ENCODE measurements at places on chromosomes 1 and 21.

DNA sequence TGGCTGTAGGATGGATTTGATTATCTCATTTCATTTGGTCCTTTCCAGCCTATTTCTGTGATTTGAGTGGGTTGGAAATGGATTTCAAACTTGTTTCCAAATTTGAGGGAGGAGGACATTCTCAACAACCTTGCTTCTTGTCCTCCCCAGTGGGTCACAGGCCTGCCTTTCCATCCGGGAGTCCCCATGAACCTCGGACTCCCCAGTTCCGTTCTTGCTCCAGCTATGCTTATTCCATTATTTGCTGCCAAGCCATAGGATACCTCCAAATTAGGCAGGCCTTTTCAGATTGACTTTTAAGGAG, 97.8 kb downstream of the DUSP10 start:
- no peak for DNase-seq

GRCh38 chr1:96388421-96389310, 332.9 kb upstream of the PTBP2 start:
- no peak for DNase-seq

GRCh38 chr1:233045588-233045987, 95.2 kb downstream of the NTPCR start:
- DNase-seq, result no peak

DNA sequence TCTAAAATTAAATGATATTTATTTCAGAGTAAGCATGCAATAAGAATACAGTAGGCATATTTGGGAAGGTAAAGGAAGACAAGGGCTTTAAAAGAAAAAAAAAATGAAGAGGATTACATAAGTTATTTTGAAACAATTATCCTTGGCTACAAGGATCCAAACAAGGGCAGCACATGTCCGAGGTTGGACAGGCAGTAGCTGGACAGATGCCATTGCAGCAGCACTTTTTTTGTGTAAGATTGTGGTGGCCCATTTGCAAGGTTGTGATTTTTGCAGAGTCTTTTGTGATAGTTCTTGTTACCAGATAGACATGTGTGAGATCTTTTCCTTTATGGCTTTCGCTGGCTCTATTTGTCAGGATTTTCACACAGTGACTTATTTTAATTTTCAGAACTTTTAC, 89.4 kb upstream of the COG2 start:
- DNase-seq, result no peak

DNA sequence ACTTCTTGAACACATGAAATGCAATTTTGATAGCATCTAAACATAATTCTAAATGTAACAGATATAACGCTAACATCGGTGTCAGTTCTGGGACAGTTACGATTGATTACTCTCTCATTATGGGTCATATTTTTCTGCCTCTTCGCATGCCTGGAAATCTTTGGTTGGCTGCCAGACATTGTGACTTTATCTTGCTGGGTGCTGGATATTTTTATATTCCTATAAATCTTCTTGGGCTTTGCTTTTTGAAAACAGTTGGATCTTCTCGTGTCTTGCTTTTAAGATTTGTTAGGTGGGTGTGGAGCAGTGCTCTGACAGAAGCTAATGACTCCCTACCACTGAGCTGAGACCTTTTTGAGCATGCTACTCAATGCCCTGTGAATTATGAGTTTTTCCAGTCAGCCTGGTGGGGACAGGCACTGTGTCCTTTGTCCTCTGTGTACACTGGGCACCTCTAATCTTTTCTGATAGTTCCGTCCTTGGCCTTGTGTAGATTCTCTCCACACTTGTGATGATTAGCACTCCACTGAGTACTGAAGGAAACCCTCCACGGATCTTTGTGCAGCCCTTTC, 28.0 kb upstream of the EDARADD start:
- no peak for DNase-seq

DNA sequence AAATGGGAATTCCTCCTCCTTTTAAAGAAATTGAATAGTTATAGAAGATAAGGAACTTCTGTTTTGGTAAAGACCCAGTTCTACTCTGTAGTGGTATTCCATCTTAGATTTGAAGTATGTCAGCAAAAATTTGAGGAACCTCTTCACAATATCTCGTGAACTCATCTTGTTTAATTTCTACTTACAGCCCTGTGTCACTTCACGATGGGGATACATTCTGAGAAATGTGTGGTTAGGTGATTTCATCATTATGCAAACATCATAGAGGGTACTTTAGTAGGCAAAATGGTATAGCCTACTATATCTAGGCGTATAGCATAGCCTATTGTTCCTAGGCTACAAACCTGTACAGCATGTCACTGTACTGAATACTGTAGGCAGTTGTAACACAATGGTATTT, 36.0 kb downstream of the ALG6 start:
- no peak for DNase-seq

DNA sequence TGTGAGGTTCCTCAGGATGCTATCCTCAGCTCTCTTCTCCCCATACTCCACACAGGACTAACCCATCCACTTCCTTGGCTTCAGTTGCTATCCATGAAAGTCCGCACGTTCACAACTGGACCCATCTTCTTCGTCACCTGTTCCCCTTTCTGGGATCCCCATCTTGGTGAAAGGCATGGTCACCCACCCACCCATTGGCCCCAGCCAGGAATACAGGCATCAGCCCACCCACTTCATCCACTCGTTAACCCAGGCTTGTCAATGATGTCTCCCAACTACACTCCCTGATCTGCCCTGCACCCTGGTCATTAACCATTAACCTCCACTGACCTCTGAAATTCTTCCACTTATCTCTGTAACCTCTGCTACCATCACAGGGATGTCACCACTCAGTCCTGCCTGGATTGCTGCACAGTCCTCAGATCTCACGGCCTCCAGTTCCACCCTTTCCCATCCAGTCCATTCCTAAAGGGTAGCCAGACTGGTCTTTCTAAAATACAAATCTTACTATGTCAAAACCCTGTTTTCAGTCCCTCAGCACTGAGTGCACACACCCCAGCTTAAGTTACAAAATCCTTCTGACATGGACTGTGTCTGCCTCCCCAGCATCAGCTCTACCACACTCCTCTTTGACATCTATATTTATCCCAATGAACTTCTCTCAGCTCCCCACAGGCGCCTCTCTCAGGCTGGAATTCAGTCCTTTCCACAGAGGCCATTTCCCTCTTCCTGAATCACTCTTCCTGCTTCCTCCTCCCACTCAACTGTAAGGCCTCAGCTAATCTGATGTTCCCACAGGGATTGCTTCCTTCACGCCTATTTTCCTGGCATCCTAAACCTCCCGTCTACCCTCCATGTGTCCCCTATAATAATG, 10.4 kb downstream of the PGLYRP4 start:
- no peak for DNase-seq

DNA sequence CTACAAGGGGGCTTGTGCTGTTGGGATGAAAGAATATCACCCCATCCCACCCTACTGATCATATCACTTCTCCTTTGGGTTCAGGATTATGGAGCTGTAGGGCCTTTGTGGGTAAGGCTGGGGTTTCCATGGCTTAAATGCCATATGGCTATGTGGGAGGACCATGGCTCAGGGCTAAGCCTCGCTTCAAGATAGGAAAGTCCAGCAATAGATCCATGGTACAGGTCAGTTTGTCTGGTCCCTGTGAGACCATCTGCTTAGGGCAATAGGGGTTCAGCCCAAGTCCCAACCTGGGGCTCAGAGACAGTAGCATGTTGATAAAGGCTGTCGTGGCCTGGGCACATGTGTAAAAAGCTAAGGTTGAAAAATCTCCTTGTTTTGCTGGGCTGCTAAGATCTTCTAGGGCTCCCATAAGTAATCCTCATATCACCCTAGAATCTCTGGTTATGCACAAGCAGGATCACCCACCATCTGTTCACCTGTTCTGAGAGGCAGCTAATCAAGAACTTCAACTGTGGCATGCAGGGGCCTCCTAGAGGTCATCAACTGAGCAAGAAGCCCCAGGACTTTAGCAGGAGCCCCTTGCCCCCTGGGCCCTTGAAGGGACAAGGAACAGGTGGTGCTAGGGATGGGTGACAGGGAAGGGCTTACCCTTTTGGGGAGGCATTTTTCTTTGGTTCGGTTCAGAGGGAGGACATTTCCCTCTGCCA, 66.5 kb downstream of the UBE2T start:
- DNase-seq, result no peak

DNA sequence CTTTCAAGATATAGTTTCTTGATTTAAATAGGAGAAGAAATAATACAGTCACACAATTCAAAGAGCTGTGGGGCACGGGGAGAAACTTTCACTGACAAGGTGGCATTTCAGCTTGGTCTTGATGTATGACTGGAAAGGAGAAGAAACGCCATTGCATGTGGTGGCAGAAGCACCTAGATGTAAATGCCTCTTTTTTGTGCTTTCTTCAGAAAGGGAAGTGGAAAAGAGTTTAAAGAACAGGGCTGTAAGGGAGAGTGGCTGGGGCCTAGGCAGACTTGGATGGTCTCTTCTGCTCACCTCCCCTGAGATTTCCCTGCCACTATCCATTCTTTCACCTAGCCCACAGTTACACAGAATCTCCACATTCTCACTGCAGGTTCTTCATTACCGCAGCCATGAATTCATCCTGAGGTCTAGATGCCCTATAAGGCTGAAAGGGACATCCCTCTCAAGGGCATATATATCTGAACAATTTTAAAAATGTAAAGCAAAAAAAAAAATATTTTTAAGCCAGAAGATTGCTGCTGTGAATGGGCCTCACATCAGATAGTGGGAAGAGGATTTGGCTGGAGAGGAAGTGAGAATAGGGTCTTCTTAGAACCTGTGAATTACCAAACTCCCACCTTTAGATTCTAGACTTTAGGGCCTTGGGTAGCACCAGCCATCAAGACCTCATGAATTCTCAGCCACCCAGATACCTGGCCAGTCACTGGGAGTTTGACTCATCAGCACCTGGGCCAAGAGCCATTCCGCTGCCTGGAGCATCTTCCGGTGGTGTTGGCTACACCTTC, 23.4 kb downstream of the CACNA1E start:
- DNase-seq, result no peak

GRCh38 chr1:229835226-229835625, 209.2 kb downstream of the URB2 start:
- no peak for DNase-seq

DNA sequence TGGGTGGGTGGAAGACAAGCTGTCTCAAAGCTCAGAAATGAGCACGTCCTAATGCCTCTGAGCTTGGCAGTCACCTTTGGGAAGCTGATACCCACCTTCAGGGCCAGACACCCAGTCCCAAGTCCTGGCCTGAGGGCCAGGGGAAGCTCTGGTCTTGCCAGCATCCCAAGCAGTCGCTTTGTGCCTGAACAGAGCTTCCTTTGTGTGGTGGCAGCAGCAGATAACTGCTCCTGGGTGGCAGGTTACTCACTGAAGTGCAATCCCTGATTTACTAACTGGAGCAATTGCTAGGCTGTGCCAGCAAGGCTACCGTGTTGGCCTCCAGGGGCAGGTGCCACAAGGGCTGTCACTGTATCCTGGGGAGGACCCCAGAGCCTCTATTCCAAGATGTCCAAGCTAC, 40.4 kb upstream of the GRHL3 start:
- DNase-seq, result no peak

DNA sequence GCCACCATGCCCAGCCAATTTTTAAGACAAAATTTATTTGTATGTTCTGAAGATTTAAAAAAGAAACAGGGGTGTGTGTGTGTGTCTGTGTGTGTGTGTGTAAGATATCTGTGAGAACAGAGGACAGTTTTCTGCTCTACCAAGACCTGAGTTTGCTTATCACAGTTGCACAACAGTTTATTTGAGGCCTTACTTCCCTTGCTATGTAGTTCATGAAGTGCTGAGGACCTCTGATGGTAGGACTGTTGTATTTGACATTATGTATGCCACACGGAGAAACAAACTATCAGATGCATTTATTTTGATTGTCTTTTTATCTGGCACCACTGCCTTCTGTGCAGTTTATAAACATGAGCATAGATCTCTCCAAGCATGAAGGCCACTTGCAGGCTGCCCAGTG, 355.2 kb downstream of the PBX1 start:
- DNase-seq, result no peak

DNA sequence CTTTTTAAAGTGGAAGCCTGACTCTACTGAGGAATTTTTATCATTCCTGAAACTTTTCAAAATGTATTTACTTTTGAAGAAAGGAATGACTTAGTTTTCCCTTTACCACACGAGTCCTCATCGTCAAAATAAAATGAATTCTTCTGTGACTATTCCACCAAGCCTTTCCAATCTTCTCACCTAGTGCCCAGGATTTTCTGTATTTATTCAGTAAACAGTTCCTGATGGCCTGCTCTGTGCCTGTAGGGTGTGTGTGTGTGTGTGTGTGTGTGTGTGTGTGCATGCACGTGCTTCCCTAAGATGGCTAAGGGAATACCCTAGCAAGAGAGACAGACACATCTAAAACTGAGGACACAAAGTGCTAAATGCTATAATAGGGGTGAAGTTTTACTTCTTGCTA, 395.0 kb upstream of the USP24 start:
- DNase-seq, result no peak

DNA sequence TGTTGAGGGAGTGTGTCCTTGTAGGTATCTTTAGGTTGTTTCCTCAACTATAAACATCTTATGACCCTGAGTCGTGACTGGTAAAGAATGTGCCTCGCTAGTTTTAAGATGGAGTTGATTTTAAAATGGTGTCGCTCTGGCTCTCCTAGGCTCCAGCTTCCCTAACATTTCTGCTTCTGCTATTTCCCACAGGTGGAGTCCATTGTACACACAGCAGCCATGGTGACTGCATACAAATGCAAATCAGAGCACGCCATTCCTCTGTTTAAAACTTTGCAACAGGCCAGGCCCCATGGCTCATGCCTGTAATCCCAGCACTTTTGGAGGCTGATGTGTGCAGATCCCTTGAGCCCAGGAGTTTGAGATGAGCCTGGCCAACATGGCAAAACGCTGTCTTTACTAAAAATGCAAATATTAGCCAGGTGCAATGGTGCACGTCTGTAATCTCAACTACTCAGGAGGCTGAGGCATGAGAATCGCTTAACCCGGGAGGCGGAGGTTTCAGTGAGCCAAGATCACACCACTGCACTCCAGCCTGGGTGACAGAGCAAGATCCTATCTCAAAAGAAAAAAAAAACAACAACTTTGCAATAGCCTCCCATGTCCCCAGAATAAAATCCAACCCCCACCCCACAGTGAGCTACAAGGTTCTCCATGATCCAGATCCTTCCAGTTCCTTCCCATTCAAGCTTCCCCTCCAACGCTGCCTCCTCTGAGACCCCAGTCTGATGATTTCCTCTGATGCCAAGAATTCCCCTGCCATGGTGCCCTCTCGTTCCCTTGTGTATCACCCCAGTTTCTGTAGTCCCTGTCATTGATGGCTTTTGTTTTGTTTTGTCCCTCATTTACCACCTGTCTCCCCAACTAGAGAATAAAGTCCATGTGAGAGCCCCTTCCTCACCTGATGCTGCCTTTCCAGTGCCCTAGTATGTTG, 36.9 kb upstream of the KLHDC7A start:
- DNase-seq, result no peak

DNA sequence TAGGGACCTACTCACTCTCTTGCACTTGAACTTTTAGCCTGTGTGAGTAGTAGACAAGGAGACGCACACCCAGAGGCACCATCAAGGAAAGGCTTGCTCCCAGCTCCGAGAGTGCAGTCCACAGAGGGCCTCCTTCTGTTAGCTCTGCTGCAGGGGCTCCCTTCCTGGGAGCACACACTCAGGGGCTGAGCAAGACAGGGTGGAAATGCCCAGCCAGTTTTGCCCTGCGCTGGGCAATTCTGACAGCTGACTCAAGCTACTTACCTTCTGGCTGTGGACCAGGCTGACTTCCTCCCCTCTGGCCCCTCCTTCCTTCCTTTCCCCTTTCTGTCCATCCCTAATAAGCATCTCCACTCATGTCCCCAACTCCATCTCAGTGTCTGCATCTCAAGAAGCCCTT, 449.1 kb downstream of the PTPRU start:
- DNase-seq, result no peak

- DNase-seq, result no peak
These were observed 40.6 kb downstream of the GJA5 start for GRCh38 chr1:147719711-147720225.

GRCh38 chr1:200107004-200107470, 79.5 kb downstream of the NR5A2 start:
- no peak for DNase-seq
